ENCODE measurements at places on chromosomes 1 and 21. TPM values are rescaled to one million over a fixed set of nuclear protein-coding genes. Genes with fewer than 3 reads are reported as not detected.
A peak's percentile ranks its signal among the peaks of the same experiment; 100 is the strongest.

CR1L gene
- total RNA-seq, result 0.44 TPM

NPR1 gene
- total RNA-seq, result 89.3 TPM

GRCh38 chr1:175033953-175034352, 10.7 kb upstream of the MRPS14 start:
- no peak overlapping the region for H3K27ac ChIP-seq
- no peaks in the 10 kb centered on the region for H3K27me3 ChIP-seq
- no peaks in the 10 kb centered on the region for H3K36me3 ChIP-seq

DNA sequence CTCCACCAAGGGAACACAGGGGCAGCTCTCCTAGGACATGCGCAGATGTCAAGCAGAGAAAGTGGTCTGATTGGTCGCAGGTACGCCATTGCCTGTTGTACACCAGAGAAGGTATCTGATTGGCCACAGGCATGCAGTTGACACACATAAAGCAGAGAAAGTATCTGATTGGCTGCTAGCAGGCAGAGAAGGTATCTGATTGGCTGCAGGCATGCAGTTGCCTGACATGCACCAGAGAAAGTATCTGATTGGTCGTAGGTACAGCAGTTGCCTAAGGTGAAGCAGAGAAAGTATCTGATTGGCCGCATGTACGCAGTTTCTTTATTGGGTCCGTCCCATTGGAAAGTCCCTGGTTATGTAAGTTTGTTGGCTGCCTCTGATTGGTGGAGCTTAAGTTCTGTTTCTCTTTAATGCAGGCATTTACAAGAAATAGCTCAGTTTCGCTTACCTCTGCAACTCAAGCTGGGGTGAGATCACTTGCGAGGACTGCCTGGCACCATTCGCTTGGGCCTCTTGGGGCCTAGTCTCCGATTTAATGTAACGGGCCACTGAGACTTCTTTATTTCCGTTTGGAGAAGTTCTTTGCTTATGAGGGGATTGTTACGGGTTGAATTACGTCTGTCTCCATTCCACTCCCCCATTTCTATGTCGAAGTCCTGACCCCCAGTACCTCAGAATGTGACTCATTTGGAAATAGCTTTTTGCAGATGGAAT, 74.2 kb downstream of the SIK1 start:
- H3K36me3 ChIP-seq, result no peaks in the 10 kb centered on the region
- H3K27me3 ChIP-seq, result no peaks in the 10 kb centered on the region
- no peak for DNase-seq
- H3K27ac ChIP-seq, result no peak overlapping the region
- no peak overlapping the region for H3K4me3 ChIP-seq

DNA sequence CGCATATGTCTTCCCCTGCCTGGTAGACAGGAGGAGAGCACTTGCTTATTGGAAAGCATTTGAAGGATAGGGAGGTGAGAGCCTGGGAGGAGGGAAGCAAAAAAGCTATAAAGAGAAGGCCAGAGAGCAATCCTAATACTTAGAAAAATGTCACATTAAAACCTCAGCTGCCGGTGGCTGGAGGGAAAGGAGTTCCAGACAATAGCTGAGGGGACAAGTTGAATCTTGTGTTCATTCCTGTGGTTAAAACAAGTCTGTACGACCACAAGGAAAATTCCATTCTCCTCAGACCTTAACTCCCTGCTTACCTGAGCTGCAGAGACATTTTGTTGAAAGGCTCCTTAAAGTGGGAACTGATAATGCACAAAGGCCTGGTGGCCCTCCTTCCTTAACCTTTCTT, 218.8 kb upstream of the CAMK1G start:
- H3K27me3 ChIP-seq, result no peaks in the 10 kb centered on the region
- no peak overlapping the region for H3K4me3 ChIP-seq
- no peaks in the 10 kb centered on the region for H3K4me1 ChIP-seq
- H3K27ac ChIP-seq, result no peak overlapping the region
- DNase-seq, result no peak
- no peaks in the 10 kb centered on the region for H3K36me3 ChIP-seq

GRCh38 chr1:59690171-59690930, 124.4 kb upstream of the HOOK1 start:
- peaks cover 5% of the 10 kb centered on the region for H3K4me1 ChIP-seq
- no peak overlapping the region for H3K27ac ChIP-seq
- no peaks in the 10 kb centered on the region for H3K27me3 ChIP-seq
- no peak overlapping the region for H3K4me3 ChIP-seq
- no peaks in the 10 kb centered on the region for H3K36me3 ChIP-seq
- peak; percentile 43 for DNase-seq

- no peaks in the 10 kb centered on the region for H3K4me1 ChIP-seq
- H3K36me3 ChIP-seq, result no peaks in the 10 kb centered on the region
- DNase-seq, result no peak
- no peaks in the 10 kb centered on the region for H3K27me3 ChIP-seq
Observed at GRCh38 chr1:33438364-33439160, 7.7 kb upstream of the PHC2 start.

- H3K4me3 ChIP-seq, result no peak overlapping the region
- no peaks in the 10 kb centered on the region for H3K36me3 ChIP-seq
- no peaks in the 10 kb centered on the region for H3K27me3 ChIP-seq
- no peak overlapping the region for H3K27ac ChIP-seq
Observed at GRCh38 chr21:25400427-25400826, 206.9 kb downstream of the MRPL39 start.

Measured in kidney (tissue), 22 donors.